ENCODE measurements at places on chromosomes 1 and 21.
A peak's percentile ranks its signal among the peaks of the same experiment; 100 is the strongest.

DNA sequence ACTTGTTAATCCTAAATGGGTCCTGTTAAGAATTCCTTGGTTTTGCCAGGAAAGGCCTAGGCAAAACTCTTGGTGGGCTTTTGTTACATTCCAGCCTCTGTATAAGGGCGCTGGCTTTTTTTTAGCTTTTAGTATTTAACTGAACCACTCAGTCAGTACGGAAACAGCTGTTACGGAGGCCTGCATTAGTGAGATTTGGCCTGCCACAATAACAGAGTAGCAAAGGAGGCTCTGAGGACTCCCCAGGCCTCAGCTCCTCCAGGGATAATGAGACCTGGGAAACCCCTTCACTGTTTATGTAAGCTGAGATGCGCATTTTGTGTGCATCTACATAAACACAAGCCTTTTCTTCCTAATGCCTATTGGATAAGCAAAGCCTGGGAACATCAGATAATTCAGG is 210.2 kb downstream of the APP start:
- DNase-seq, result no peak

DNA sequence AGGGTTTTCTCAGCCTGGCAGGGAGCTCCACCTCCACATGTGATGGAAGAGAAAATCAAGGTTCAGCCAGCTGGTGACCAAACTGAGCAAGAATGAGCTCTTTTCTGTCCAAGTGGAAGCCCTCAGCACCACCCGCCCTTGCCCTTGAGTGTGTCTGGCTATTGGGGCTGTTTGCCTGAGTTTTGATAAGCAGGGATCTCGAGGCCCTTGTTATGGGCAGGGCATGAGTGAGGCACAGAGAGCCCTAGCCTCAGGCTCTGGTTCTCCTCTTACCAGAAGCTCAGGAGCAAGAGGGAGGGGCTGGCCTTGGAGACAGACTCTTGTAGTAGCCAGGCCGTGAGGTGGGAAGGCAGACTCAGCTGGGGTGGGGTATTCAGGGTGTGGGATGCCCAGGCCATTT is 37.5 kb upstream of the ARF1 start:
- no peak for DNase-seq

DNA sequence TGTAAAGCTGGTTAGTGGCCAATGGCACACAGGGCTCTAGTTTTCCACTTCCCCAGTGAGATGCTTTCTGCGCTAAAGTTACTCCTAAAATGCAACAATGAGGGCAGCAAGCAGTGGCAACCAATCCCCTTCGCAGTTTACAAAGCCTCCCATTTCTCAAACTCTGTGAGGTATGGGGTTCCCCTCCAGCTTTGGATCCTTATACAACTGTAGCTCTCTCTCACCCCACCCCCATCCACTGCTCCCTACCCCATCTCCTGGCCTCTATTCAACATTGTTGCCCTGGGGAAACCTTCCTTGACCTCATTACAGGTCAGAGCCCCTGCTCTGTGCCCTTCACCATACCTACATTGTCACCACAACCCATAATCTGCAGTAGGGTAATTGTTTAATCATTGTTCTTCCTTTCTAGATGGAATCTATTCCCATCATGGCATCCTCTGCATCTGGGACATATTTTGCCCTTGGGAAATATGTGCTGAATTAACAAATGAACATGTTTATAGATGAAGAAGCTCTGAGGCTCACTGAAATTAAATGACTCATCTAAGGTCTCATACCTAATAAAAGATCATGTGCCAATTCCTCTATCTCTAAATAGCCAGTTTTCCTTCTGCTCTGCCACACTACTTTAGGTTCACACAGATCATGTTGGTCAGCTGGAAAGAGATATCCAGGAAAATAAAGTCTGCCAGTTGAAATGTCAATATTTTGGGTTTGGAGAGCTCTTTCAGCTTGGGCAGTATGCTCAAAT is 12.6 kb downstream of the KIAA0040 start:
- DNase-seq, result no peak

DNA sequence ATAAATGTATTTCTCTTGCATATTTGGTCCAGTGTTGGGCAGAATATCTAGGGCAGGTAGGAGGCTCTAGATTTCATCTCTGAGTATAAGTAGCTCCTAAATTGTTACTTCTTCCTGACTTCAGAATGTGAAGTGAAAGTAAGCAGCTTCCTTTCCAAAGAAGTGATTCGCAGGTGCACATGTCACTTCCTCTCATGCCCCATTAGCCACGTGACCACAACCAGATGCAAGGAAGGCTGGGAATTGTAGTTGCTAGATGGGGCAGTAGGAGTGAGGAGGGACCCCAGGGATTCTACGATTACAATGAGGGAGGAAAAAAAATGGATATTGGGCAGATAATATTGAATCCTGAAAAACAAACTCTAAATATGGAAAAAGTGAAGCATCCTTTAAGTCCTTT is 113.2 kb upstream of the CYYR1 start:
- no peak for DNase-seq

GRCh38 chr1:115732316-115732715 is 36.2 kb downstream of the CASQ2 start:
- DNase-seq, result no peak

GRCh38 chr1:186255266-186255665 is 119.8 kb downstream of the TPR start:
- DNase-seq, result no peak

- no peak for DNase-seq
Observed at GRCh38 chr21:27196651-27197050, 229.8 kb upstream of the ADAMTS5 start.

DNA sequence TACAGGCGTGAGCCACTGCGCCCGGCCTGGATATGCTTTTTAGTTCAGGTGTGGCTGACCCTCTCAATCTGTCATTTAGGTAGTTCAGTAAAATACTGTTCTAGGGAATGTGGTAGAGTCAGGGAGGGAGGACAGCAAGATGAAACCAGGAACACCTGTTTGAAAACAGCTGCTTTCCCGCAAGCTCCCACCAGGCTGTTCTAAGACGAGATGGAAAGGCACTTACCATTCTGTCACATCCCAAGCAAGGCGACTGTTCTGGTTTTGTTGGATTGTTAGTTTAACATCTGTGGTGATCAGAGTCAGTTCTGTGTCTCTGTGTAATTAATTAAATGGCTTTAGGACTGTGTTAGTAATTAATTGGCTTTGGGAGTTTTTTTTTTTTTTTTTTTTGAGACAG is 2.9 kb downstream of the CHAF1B start:
- no peak for DNase-seq

GRCh38 chr21:38956007-38956406 is 150.3 kb downstream of the ETS2 start:
- DNase-seq, result no peak

- DNase-seq, result no peak
Observed at GRCh38 chr1:153611356-153611755, 1.6 kb downstream of the S100A16 start.

DNA sequence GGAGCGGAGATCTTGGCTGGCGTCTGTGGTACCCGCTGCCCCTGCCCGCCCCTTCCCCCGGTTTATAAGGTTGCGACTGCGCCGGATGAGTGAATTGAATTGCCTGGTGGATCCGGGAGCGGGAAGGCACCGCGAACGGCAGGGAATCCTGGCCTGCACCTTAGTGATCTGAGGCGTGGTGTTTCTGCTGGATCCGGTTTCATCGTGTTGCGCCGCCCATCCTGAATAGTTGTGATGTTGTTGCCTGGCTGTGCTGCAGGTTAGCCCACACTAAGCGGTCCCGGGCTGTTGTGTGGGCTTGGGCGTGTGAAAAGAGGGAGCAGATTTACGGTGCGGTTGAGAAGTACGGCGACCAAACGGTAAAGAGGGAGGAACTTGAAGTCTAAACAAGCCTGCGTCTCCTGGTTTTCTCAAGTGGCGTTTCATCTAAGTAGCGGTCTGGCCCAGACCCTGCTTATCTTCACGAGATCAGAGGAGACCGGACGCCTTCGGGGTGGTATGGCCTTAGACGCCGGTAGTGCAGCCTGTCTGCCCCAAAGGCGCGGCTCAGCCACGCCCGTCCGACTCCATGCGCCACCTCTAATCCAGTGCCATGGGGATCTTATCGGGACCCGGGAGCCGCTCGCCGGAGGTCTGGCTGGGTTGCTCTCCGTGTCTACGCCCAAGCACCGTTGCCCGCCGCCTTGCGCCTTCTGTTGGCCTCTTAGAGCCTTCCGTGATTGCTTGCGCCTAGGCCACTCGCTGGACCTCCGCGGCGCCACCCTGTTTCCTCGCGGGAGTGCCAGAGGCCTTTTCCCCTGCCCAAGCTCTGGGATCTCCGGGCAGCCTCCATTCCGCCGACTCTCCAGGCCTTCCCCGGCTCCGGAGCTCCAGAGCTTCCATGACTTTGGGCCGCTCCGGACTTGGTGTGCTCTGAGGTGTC is 87.5 kb upstream of the RHOU start:
- peak; percentile 30 for DNase-seq

DNA sequence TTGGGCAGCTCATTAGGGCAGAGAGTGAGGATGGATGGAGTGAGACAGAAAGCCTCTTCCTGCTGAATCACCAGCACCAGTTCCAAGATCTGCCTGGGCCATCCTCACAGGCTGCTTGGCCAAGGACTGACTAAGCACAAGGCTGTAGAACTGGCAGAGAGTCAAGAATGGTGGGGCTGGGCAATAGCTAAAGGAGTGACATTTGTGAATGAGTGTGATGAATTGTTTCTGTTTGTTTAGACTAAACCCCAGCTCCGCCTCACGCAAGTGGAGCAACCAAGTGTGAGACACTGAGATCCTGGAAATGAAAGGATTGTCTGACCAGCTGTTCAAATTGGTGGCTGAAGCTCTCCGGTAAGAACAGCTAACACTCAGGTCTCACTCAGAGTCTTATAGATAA is 38.6 kb downstream of the BRINP2 start:
- peak; percentile 100 for DNase-seq

GRCh38 chr1:219876798-219877209 is 51.6 kb downstream of the SLC30A10 start:
- DNase-seq, result no peak
